NCI-H1436 (cell line): ENCODE measurements at places on chromosomes 16 and 17.
A peak's percentile ranks its signal among the peaks of the same experiment; 100 is the strongest.

GRCh38 chr17:81695211-81695610 is 8.0 kb upstream of the MRPL12 start:
- no peak for DNase-seq

DNA sequence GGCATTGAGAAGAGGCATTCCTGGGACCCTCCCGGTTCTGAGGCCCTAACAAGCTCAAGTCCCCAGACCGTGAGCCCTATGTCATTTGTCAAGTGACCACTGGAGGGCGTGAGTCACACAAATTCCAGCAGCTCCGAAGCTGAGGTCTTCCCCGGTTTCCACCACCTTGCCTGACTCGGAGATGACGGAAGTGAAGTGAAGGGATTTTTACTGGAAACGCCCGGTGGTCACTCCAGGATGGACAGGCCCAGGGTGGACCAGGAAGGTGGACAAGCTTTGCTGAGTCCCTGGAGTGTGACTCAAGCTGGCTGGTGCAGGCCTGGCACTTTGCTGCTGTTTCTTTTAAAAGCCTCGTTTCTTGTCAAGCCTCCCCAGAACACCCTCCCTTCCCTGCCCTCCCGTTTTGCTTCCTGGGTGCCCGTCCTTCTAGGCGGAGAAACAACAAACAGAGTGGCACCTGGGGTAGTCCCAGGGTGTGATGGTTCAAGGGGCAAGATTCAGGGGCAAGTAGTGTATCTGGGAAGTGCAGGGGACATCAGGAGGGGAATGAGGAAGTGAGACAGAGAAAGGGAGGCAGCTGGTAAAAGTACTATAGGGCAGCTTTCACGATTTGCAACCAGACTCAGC is 5.3 kb upstream of the NOS2 start:
- peak; percentile 88 for DNase-seq

DNA sequence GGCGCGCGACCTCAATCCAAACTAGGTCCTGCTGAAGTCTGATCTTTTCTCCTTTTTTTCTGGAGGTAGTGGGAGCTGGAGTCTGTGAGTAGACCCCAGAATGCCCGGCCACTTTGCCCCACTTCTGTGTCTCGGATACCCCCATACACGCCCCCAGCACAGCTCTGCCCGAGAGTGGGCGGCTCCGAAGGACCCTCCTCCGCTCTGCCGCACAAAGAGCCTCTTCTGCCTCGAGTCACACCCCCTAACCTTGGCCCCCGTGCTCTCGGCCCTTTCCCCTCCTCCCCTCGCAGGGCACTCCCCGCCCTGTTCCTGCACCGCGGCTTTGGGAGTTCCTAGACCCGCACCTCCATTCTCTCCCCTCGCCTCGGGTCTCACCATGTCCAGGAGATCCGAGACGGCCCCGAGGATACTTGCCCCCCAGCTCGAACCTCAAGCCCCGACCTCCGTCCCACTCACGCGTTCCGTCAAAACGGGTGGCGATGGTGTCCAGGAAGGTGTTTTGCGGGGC is 476 bp downstream of the KCNH4 start:
- DNase-seq: peak; percentile 28

DNA sequence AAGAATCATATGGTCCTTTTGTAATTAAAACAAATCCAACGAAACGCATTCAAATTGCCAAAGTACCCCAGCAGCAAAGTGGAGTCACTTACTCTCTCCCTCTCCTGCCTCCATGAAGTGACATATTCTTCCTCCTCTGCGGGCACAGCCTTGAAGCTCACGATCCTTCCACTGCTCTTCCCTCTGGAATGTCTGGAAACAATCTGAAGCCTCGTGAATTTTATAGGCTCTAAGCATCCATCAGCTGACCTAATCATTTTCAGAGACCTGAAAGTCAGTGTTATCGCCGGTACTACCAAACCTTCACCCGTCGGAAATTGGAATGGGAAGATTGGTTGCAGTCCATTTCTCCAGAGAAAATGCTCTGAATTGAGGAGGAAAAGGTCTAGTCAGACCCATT is 134.5 kb upstream of the FOXF1 start:
- no peak for DNase-seq

GRCh38 chr17:74805591-74805991 is 29.4 kb upstream of the NAT9 start:
- DNase-seq: no peak

DNA sequence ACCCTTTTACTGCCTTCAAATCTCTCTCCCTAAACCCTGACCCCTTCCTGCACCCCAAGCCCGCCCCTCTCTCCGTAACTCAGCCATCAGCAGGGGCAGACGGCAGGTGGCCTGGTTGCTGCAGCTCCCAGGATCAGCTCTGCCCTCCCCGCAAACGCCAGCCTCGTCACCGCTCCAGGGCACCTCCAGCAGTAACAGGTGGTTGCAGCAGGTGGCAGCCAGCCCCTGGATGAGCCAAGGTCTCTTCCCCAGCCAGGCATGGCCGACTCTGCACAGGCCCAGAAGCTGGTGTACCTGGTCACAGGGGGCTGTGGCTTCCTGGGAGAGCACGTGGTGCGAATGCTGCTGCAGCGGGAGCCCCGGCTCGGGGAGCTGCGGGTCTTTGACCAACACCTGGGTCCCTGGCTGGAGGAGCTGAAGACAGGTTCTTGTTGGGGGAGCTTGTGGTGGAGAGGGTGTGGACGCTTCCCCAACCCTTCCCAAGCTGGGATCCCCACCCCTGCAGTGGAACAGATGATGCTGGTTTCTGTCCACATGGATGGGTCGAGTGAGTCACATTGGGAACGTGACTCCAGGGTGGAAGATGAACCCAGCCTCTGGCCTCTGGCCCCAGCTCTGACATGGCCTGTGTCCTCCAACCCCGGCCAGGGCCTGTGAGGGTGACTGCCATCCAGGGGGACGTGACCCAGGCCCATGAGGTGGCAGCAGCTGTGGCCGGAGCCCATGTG is 558 bp downstream of the HSD3B7 start:
- peak; percentile 64 for DNase-seq

DNA sequence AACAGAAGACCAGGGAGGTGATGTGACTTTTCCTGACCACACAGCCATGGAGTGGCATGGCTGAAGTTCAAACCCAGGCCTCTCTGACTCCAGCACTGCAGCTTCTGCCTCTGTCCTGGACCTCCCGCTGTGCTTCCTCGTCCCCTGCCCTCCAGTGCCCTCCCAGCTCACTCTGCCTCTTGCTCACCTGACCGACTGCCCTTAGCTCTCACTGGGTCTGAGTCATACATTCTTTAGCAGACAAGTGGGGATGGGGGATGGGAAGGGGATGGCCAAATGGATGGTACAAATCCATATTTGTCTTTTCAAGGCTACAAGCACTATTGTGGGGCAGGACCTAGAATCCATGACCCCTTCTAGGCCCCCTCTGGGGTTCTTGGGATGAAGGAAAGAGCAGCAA is 33.0 kb downstream of the PITPNM3 start:
- no peak for DNase-seq

- DNase-seq: peak; percentile 47
These were observed at the start of gene DUS1L for GRCh38 chr17:82065638-82066303. TSS of gene DUS1L (minus strand) at chr17:82065804. CDS start at chr17:82065059, 745 bp downstream.

DNA sequence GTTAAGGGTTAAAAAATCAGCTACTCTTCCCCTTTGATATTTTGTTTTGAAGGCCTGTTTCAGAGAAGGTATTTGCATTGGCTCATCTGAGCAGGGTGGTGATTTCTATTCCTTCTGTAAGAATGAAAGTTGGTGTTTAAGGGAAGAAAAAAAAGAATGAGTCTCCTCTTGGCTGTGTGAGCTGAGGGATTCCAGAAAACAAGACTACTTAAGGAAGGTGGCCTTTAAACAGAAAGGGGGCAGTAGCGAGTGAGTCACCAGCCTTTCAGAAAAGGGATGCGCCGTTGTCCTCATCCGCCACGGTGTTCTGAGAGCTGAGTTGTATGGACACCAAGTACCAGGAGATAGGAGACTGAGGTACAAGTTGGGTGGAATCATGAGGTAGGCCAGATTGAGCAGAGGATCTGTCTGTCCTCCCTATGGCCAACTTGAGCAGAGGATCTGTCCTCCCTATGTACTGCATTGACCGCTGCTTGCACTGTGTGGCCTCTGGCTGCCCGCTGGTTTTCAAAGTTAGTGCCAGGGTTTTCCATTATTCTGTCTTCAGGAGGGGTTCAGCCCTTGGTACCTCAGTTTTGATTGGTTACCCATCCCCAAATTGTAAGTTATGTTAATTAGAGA is 8.2 kb downstream of the PRKCA start:
- DNase-seq: peak; percentile 3

GRCh38 chr17:74786431-74787055 is 10.4 kb upstream of the NAT9 start:
- no peak for DNase-seq

- DNase-seq: no peak
These were observed 10.3 kb upstream of the NFAT5 start for GRCh38 chr16:69555437-69555836.

DNA sequence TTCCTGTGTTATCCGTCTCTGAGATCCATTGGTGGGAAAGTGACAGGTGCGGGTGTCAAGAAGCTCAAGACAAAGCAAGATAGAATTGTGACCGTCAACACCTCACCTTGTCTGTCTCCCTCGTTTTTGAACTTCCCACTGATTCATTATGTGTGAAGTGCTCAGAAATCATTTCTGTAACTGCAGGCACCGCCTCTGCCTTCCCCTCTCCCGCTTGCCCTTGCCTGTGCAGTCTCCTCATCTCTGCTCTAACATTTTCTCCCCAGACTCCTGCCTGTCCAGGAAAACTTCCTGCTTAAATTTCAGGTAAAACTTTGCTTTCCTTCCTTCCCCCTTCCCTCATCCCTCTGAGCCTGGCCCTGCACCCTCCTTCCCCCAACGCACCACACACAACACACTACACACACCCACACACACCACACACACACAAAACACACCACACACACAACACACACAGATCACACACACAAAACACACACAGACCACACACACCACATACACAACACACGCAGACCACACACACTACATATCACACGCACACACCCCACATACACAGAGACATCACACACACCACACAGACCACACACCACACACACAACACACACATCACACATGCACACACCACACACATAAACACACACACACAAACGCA is 25.7 kb downstream of the CALB2 start:
- no peak for DNase-seq

DNA sequence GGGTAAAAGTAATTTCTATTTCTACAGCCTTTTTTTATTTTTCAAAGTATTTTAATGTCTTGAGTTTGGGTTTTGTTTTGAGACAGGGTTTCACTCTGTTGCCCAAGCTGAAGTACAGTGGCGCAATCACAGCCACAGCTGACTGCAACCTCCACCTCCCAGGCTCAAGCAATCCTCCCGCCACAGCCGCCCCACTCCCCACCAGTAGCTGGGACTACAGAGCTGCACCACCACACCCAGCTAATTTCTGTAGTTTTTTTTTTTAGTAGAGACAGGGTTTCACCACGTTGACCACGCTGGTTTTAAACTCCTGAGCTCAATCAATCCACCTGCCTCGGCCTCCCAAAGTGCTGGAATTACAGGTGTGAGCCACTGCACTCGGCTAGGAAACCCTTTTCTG is 44.0 kb downstream of the TUBD1 start:
- no peak for DNase-seq

DNA sequence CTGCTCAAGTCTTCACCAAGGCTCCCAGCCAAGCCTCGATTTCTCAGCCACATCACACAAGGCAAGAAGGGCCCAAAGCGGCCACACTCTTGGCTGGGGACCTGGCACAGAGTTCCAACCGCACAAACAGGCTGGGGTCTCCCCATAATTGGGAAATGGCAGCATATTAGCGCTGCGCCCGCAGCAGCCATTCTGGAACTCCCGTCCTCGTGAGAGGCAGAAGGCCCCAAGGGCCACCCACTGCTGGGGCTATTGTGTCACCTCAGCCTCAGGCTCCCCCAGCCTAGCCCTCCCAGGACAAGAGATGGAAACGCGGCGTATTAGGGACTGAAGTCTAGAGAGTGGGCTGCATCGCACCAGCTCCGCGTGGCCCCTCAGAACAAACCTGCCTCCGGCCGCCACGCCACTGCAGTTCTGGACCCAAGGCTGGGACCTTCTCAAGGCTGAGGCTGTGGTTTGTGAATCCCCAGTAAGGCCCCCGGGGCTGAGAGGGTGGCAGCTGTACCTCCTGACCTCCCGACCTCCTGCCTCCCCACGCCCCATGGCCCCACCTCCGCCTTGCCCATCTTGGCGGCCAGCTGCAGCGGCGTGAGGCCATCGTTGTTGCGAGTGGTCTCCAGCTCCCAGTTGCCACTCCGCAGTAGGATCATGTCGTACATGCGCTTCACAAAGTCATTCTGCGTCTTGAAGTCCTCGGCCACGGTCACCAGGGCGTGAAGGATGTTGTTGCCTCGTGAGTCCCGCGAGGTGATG is 25.3 kb downstream of the TRPV3 start:
- DNase-seq: no peak

DNA sequence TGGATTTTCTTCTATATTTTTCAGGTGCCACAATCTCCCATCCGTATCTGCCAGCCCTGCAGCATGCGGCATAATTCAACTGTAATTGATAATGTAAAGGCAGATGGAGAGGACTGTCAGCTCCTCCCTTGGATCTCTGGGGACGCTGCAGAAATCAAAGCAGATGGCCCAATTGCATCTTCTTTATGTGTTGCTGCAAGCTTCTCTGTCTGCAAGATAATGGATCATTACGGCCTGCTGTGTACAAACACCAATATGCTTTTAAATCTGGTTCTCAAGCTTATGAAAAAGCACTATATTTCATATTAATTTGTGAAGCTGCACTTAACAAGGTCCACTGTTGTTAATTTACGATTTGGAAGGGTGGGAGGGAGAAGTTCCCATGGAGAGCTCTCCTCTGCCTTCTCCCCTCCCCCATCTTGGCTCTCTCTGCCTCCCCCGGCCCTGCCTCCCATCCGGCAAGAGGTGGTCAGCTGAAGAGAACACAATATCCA is 607.5 kb downstream of the TOX3 start:
- DNase-seq: no peak

DNA sequence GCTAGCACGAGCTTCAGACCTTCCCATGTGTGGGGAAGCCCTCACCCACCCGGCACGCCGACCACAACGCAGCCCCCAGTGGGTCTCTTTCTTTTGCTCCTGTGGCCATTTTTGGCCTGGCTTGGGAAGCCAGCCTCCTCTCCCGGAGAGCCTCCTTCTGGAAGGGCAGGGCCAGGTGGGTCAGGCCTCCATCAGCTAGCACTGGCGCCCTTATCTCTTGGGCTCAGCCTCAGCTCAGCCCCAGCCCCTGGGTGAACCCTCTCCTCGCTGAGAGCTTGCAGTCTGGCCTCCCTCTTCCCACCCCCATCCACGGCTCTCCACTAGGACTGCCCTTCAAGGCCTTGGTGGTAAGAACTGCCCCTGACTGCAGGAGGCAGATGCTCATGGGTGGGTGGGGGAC is 14.7 kb upstream of the JPH3 start:
- DNase-seq: no peak
